ENCODE measurements at places on chromosomes 2 and 18.

- no peak for DNase-seq
These were observed 94.8 kb downstream of the NDUFA10 start for GRCh38 chr2:239930378-239930777.

- no peak for DNase-seq
These were observed 27.4 kb downstream of the HS6ST1 start for GRCh38 chr2:128291161-128291843.

DNA sequence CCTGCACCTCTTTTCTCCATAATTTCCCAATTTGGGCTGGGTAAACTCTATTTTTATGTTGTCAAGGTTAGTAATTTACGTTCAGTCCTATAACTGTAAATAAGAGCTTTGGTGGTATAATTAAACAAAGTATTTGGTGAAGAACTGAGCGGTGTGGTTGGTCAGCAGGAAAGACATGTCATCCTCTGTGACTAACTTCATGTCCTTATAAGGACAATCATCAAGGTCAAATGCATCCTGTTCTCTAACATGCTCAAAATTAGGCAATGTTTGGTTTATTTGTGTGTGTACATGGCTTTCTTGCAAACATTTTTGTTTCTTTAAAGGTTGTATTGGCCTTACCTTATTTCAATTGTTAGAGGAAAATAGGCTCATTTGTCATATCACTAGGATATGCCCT, 121.5 kb upstream of the NABP1 start:
- no peak for DNase-seq

DNA sequence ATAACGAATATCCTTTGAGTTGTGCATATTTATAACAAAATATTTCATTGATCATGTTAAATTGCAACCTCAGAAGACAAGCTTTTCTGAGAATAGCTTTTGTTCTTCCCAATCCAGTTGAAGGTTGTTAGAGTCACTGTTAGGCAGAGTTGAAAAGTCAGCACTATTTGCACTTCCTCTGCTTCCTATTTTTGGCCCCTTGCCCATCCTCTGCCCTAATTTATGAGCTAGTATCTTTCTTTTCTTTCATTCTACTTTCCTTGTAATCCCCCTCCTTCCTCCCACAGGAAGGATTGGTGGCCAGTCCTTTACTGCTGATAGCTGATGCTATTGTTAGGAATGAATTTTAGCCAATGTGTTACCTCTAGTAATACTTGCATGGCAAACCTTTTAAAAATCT, 4.9 kb downstream of the RALB start:
- no peak for DNase-seq

GRCh38 chr2:107530046-107530445, 296.6 kb upstream of the RGPD4 start:
- no peak for DNase-seq

- DNase-seq = no peak
These were observed 45.3 kb upstream of the SPAG16 start for GRCh38 chr2:213238753-213239495.

DNA sequence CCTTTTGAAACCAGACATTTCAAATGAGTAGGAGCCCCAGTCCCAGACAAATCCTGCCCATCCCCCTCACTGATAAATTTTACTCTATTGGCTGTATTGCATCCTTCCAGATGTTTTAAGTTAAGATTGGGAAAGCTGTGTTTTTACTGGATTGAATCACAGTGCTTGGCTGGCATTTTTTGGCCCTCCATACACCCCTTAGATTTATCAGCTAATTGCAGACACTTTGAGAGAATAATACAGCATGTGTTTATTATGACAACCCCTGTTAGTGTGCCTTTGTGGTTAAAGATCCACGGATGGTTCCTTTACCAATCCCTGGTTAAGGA, 74.9 kb downstream of the ANTXR1 start:
- DNase-seq = no peak

DNA sequence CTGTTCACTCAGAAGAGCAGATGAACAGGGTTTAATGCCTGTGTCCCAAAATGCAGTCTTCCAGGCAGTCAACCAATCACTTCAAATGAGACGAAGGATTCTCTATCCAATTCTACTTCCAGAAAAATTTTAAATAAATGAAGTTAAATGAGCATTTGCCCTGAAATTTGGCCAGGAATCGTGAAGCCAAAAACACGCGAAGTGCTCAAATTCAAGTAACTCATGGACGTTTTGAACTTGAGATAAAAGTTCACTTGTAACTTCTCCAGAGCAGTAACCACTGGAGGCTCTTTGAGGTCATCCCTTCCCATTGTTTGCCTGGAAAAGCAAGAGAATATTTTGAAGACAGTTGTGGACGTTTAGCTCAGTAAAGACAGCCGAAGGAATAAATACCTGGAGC, 928.5 kb downstream of the NRXN1 start:
- DNase-seq = no peak

GRCh38 chr18:8081872-8082553, 514.9 kb downstream of the PTPRM start:
- DNase-seq = no peak

- DNase-seq = peak; percentile 33
These were observed 117.1 kb downstream of the RNF144A start for GRCh38 chr2:7034303-7034702.

DNA sequence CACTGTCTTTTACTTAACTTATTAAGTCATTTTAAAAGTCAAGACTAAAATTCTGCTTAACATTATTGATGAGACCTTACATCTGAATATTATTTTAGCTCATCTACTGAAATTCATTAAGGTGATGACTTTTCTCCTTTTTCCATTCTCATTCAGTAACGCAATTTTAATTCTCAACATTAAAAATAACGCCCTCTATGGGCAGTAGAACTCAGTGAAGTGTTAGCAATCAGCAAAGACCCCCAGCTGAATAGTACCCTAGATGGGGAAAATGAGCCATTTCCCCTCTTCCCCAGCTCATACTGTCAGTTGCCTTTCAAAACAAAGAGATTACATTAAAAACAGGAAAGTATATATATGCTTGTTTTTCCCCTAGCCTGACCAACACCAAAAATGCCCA, 203.3 kb downstream of the NR4A2 start:
- no peak for DNase-seq

All from cerebellar nuclear complex (tissue), 1 donor.